ENCODE measurements at places on chromosomes 11 and 22.

GRCh38 chr22:49298834-49299750, 528.6 kb downstream of the BRD1 start:
- no peak for DNase-seq

DNA sequence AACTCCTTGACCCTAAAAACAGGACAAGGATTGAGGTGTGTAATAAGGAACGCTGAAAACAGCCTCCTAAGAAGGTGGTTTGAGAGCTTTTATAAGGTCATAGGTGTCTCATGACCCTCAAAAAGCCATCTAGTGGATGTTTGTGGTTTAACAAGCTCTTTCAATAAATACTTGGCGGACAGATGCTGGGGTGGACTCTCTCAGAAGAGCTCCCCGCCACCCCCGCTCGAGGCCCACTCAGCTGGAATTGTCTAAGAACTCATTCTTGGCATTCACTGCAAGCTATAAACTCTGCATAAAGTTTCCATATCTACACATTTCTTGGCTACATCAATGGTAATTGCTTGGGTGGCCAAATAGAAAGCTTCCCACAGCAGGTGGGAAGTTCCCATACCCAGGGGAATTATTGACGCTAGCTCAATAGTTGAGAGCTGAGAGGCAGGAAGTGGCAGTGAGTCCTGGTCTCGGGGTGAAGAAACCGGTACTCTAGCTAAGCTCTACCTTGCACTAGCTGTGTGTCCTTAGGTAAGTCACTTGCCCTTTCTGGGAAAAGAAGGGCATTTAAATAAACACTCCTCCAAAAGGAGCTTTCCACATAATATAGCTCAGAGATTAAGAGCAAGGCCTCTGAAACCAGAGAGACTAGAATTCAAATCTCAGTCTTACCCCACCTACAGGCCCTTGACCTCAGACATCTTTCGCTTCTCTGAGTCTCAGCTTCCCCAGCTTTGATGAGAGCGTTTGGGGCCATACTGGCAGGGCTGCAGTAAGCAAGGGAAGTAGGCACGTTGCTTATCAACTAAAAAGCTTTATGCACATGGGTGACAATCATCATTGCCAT, 6.4 kb downstream of the MS4A15 start:
- no peak for DNase-seq

- no peak for DNase-seq
Measured at GRCh38 chr11:123366924-123367323, 63.1 kb upstream of the GRAMD1B start.

DNA sequence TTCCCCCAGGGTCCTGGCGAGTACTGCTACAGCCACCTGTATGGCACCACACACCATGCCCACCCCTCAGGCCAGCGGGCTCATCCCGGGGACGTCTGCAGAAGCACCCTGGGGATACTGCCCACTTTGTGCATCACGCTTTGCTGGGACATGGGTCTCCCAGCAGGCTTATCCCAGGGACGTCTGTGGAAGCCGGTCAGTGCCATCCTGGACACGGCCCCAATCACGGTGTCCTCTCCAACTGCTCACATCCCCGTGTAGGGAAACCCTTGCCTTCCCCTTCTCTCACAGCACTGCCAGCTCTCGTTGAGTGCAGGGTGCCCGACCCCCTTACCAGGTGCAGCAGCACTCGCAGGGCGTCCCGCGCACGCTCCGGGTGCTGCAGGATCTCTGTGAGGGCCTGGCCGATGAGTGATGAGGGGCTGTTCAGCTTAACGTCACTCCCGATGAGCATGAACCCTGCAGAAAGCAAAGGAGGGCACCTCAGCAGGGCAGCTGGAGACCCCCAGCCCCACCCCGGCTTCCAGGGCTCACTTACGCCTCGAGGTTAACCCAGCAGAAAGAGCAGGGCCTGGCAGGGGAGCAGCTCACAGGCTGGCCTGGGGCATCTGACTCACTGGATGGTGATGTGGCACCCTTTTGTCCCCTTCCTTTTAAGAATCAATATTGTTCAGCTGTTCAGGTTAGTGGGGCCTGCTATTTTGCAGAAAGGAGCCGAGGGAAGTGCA, 76.9 kb upstream of the PITPNB start:
- no peak for DNase-seq

- no peak for DNase-seq
Measured at GRCh38 chr11:64628596-64628995, 37.6 kb downstream of the SLC22A12 start.

GRCh38 chr11:133498969-133499368, 33.3 kb downstream of the OPCML start:
- DNase-seq: no peak

DNA sequence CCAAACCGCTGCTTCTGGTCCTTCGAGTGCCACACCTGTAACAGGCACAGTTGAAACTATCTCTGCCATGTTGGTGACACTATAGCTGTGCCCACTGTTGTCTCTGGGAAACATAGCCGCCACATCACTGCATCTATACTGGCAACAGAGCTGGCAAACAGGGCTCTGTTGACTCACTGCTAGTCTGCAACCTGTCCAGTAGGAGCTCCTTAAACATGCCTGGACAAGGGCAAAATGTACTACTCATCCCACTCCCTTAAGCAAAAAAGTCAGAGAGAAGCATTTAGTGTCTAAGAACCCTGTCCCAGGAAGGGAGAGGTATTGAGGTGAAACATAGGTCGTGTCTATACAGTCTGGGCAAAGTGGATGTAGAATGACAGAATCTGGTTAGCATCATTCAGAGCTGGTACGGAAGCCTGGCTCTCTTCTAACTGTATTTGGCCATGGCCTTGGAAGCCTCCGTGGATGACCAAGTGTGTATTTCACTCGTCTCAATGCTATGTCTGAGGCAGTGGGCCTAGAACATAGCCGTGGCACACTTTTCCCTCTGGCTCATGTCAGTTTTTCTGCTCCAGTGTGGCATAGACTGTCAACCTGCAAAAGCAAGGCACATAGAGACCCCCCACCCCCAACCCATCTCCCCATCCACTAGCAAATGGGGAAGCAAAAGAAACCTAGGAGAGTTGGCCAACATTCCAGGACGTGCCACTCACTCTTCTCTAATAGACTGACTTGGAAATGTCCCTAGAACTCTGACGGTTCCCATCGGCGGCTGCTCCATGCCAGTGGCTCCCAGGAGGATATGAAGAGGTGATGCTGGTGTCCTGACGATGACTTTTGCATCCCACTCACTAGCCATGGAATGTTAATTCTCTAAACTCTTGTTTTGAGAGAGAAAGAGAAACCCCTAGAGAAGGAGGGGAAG, 21.4 kb upstream of the PISD start:
- DNase-seq: no peak

- peak; percentile 79 for DNase-seq
Measured at GRCh38 chr11:73982990-73983740, 522 bp upstream of the UCP2 start.

GRCh38 chr11:78112582-78113275, 26.7 kb downstream of the ALG8 start:
- DNase-seq: no peak

GRCh38 chr22:24016156-24016555, 5.1 kb downstream of the CABIN1 start:
- no peak for DNase-seq

DNA sequence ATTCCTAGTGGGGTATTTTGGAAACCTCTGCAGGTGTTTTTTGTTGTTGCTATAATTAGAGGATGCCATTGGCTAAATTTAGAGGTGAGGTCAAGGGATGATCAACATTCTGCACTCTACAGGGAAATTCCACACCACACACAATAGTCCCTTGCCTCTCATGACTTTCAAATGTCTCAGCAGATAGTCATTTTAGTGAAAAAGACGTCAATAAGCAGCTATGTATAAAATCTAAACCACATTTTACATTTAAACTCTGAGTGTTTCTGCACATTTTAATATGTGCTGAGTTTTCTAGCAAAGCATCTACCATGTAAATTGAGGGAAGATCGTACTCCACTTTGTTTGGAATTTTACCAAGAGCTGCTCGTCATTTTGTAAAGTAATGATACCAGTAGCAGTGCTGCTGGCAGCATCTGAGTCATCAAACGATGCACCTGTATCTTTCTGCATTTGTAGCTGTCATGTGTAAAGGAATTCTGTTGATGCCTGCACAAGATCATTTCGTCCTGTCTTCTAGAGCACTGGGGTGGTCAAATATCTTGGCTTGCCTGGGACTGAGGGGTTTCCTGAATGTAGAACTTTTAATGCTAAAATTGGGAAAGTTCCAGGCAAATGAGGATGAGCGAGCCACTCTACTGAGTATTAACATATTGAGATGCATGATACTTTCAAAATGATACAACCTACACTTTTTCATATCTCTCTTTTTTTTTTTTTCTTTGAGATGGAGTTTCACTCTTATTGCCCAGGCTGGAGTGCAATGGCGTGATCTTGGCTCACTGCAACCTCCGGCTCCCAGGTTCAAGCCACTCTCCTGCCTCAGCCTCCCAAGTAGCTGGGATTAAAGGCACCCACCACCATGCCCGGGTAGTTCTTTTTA, 414.5 kb upstream of the SYN3 start:
- peak; percentile 47 for DNase-seq

DNA sequence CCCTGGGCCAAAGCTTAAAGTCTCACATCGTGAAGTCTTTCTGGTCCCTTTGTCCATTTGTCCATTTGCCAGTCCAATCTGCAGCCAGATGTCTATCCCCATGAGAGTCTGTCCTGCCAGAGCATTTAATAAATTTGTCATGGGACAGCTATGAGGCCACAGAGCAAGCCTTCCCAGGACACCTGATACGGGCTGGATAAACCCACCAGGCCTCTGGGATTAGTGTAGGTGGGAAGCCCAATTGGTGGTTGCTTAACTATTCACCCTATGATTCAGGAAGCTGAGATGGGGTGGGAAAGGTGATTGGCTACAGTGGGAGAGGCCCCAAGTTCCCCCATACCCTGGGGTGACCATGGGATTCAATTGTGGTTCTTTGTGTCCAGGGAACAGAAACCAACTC, 39.9 kb downstream of the MYEOV start:
- no peak for DNase-seq

GRCh38 chr11:134557571-134558257, 145.7 kb upstream of the B3GAT1 start:
- DNase-seq: no peak

- peak; percentile 49 for DNase-seq
Measured at GRCh38 chr22:39496131-39496838, 5.8 kb upstream of the MIEF1 start.

DNA sequence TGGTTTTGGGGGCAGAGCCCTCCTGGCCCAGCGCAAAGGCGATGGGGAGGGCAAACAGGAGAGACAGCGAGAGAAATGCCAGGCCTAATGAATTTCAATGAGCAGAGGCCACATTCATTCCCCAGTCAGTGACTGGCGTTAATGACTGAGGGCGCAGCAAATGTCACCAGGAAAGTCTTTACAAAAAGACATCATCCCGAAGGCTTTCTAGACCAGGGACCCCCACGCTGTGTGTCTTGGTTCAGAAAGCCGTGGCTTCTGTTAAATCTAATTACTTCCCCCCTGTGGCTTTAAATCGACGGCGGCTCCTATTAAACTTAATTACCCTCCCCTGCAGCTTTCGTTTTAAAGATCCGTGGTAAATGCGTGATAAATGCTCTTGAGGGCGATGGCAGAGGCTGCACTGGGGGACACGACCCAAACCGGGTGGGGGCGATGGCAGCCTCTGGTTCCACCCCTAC, 1.6 kb upstream of the FGF19 start:
- no peak for DNase-seq

DNA sequence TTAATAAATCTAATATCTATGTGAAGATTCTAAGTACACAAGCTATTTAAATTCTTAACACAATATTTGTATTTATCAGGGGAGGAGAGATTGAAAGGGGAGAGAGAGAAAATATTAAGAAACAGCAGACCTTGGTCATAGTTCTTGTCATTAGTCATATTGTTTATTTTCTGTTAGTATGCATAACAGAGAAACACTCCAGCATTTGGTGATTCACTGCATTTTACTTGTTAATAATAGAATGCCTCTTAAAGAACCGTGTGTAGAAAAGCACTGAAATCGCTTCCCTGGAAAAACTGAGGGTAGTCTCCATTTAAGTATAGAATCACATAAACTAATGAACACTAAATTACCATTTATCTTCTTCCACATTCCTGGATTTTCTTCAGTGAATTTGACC, 122.7 kb upstream of the TRPC6 start:
- DNase-seq: no peak

DNA sequence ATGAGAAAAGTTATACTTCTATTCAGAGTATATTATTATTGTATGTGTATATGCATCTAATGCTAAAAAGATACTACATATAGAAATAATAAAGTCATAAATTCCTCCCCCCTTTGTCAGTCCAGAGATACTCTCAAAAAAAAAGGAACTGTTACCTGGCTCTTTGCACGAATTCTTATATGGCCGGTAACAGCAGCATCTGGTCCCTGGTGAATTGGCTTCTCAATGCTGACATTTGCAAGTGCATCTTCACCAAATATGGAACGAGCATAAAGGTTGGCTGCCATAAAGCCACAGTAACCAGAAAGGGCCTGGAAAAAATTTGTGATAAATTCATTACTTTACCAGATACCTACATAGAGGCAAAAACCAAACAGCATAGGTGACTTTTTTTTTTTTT, 41.2 kb downstream of the COPB1 start:
- no peak for DNase-seq

DNA sequence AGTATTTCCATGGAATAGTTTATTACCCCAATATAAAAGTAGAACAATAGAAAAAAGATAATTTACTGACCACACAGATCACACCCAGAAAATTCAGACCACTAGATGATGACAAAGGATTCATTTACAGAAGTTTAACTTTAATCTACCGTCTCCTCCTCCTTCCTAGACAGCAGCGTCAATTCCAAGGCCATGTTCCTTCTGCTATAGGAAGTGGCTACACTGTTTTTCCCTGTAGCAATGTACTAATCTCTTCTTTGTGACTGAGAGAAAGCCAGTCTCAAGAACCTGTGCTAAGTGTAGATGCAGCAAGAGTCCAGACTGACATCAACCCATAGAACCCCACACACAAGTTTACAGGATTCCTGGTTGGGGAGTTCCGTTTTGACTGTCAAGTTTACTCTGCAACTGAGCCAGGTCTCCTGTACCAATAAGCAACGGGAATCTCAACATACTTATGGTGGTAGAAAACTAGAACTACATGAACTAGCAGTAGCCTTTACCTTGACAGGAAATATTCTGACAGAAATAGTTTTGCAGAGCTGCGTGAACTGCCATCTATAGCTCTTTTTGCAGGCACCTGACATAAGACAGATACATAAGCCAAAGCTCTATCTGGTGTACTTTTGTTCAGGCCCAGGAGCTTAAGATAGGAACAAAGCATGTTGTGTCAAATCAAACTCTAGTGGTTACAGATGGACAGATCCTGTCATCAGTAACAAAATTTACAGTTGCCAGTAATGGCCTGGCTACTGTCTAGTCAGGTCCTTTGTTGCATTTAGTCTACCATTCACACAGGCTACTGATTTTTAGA, 42.9 kb downstream of the MRTFA start:
- no peak for DNase-seq

- DNase-seq: no peak
Measured at GRCh38 chr11:60767388-60767811, 10.7 kb downstream of the MS4A15 start.

All from fibroblast of skin of abdomen (primary cell).